Tibial nerve (tissue), 4 donors: ENCODE measurements at places on chromosomes 12 and 14.

DNA sequence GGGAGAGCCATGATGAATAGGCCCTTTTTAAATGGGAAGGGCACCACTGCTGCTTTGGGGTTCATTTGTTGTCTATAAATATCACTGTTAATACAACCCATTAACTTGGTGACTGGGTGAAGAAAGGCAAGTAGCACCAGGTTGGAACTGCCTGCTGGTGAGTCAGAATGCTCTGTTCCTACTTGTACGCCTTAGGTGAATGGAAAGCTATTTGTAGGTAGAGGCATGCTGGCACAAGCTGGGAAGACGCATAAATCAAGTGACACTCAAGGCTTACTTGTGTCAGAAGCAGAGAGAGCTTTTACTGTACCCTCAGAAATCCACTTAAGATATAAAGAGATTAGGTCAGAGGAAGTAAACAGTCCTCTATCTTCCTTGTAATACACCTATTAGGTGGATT lies 142.5 kb downstream of the TMX1 start:
- no peak for DNase-seq
- H3K4me1 ChIP-seq, result no peaks in the 10 kb centered on the region
- H3K27ac ChIP-seq, result no peak overlapping the region
- no peaks in the 10 kb centered on the region for H3K27me3 ChIP-seq
- no peak overlapping the region for H3K4me3 ChIP-seq

GRCh38 chr12:89436062-89436461 lies 83.8 kb upstream of the DUSP6 start:
- no peak overlapping the region for H3K4me3 ChIP-seq
- no peak for DNase-seq
- H3K4me1 ChIP-seq, result no peaks in the 10 kb centered on the region
- H3K36me3 ChIP-seq, result no peaks in the 10 kb centered on the region

DNA sequence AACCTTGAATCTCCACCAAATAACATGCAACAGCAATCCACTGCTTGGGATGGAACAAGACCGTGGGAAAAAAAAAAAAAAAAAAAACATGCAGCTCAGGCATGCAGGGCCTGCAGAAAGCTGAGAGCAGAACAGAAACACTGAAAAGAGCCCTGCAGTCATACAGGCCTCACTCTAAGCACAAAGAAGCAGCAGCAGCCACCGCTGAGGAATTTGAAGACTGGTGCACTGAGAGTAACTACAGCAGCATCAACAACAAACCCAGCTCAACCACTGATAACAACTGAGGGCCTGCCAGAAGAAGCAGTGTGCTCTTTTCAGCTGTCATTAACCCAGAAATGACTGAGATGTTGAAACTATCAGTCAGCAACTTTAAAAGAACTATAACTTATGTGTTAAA lies 354.7 kb upstream of the TMTC1 start:
- no peak overlapping the region for H3K4me3 ChIP-seq
- no peak overlapping the region for H3K27ac ChIP-seq
- H3K36me3 ChIP-seq, result no peaks in the 10 kb centered on the region
- no peaks in the 10 kb centered on the region for H3K27me3 ChIP-seq
- H3K4me1 ChIP-seq, result no peaks in the 10 kb centered on the region

GRCh38 chr12:39499296-39499695 lies 56.4 kb upstream of the KIF21A start:
- H3K4me1 ChIP-seq, result no peaks in the 10 kb centered on the region
- no peaks in the 10 kb centered on the region for H3K36me3 ChIP-seq
- DNase-seq, result no peak
- no peak overlapping the region for H3K4me3 ChIP-seq
- no peaks in the 10 kb centered on the region for H3K27me3 ChIP-seq

GRCh38 chr14:76926521-76927251 lies 100.5 kb downstream of the LRRC74A start:
- DNase-seq, result peak; percentile 63
- no peak overlapping the region for H3K4me3 ChIP-seq
- peak overlapping the region; percentile 20 for H3K27ac ChIP-seq
- H3K36me3 ChIP-seq, result no peaks in the 10 kb centered on the region
- H3K4me1 ChIP-seq, result no peaks in the 10 kb centered on the region

GRCh38 chr12:100733817-100734593 lies 60.6 kb upstream of the ANO4 start:
- H3K4me1 ChIP-seq, result no peaks in the 10 kb centered on the region
- no peak overlapping the region for H3K4me3 ChIP-seq
- H3K27ac ChIP-seq, result no peak overlapping the region
- DNase-seq, result no peak

GRCh38 chr12:27412047-27412446 lies 34.5 kb upstream of the SMCO2 start:
- no peak overlapping the region for H3K27ac ChIP-seq
- no peaks in the 10 kb centered on the region for H3K27me3 ChIP-seq
- H3K4me3 ChIP-seq, result no peak overlapping the region
- H3K4me1 ChIP-seq, result no peaks in the 10 kb centered on the region

GRCh38 chr12:128421375-128421774 lies 154.4 kb downstream of the TMEM132C start:
- H3K4me3 ChIP-seq, result no peak overlapping the region
- no peak for DNase-seq
- no peak overlapping the region for H3K27ac ChIP-seq
- H3K36me3 ChIP-seq, result no peaks in the 10 kb centered on the region
- H3K27me3 ChIP-seq, result no peaks in the 10 kb centered on the region

DNA sequence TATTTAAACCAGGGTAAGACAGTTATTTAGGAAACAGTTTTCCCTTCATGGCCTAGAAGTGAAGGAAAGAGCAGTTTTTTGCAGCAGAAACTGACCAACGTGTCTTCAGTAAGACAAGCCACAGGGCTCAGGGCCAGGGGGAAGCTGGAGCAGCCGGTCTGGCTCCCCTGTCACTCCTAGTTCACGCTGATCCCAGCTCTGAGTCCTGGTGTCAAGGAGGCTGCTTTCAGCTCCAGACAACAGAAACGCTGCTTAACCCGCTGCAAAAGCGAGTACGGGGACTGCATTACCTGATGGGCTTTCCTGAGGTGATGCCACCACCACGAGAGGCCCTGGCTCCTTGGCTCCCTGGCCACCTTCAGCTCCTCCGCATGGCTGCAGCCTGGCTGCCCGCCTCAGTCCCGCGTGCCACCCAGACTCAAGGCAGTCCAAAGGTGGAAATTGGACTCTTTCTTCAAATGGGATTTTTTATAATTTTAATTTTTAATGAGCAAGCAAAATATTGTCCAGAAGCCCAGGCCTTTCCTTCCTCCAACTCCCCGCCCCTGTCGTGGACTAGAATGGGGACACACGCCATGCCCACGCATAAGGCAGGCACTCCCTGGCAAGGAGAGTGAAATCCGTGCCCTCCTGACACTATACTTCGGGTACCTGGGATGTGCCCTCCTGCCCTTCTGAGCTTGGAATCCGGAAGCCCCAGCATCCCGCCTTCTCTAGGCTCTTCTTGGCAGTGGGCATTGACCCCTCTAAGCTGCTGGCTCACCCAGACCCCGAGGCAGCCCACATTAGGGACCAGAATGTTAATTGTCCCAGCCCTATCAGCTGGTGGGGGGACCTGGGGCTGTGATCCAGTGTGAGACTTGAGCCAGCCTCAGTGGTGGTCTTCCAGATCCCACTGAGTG lies 85.0 kb downstream of the PAPOLA start:
- H3K27me3 ChIP-seq, result peaks cover 61% of the 10 kb centered on the region
- H3K4me1 ChIP-seq, result no peaks in the 10 kb centered on the region
- no peak overlapping the region for H3K4me3 ChIP-seq
- no peak for DNase-seq
- H3K36me3 ChIP-seq, result no peaks in the 10 kb centered on the region

GRCh38 chr14:61344437-61345150 lies 23.2 kb downstream of the PRKCH start:
- no peaks in the 10 kb centered on the region for H3K27me3 ChIP-seq
- no peaks in the 10 kb centered on the region for H3K36me3 ChIP-seq
- DNase-seq, result no peak
- H3K27ac ChIP-seq, result peak overlapping the region; percentile 76
- no peak overlapping the region for H3K4me3 ChIP-seq

DNA sequence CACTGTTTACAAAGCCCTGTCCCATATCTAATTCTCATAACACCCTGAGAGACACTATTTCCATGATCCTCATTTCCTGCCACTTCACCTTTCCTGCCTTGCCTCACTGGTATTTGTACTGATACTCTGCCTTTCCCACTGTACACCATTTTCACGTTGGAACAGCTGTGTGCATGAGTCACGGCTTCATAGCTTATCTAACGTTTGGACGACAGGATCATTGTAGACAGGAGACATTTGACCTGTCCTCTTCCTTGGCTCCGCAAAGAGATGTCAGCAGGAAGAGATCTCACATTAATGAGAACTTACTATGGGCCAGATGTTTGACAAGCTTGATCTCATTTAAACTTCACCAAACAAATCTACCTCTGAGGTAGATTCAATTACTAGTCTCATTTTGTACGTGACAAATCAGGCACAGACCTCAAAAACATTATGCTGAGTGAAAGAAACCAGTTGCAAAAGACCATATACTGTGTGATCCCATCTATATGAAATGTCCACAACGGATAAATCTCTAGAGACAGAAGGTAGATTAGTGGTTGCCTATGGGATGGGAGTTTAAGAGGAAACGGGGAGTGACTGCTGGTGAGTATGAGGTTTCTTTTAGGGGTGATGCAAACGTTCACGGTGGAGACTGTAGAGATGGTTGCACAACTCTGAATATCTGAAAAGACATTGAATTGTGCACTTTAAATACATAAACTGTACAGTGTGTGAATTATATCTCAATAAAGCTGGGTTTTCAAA lies 71.2 kb downstream of the KCNK13 start:
- H3K4me1 ChIP-seq, result no peaks in the 10 kb centered on the region
- no peak overlapping the region for H3K4me3 ChIP-seq
- H3K36me3 ChIP-seq, result no peaks in the 10 kb centered on the region
- H3K27me3 ChIP-seq, result no peaks in the 10 kb centered on the region

GRCh38 chr12:120762086-120762485 lies 36.5 kb downstream of the ACADS start:
- H3K4me3 ChIP-seq, result no peak overlapping the region
- DNase-seq, result no peak
- H3K4me1 ChIP-seq, result peaks cover 18% of the 10 kb centered on the region
- no peaks in the 10 kb centered on the region for H3K27me3 ChIP-seq

DNA sequence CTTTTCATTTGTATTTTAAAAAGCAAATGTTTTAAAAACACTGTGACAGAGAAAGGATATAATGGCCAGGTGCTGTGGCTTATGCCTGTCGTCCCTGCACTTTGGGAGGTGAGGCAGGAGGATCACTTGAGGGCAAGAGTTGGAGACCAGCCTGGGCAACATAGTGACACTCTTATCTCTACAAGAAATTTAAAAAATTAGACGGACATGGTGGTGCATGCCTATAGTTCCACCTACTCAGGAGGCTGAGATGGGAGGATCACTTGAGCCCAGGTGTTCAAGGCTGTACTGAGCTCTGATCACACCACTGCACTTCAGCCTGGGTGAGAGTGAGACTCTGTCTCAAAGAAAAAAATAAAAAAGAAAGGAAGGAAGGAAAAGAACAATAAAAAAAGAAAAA lies 7.8 kb downstream of the RFX4 start:
- H3K4me3 ChIP-seq, result no peak overlapping the region
- H3K36me3 ChIP-seq, result no peaks in the 10 kb centered on the region
- DNase-seq, result no peak

- no peaks in the 10 kb centered on the region for H3K36me3 ChIP-seq
- no peaks in the 10 kb centered on the region for H3K4me1 ChIP-seq
- H3K27me3 ChIP-seq, result peaks cover 9% of the 10 kb centered on the region
- H3K27ac ChIP-seq, result peak within 1 kb of the TSS; percentile 43
Observed at GRCh38 chr12:40691913-40692764, at the start of gene CNTN1. TSS of gene CNTN1 (plus strand) at chr12:40692439.

DNA sequence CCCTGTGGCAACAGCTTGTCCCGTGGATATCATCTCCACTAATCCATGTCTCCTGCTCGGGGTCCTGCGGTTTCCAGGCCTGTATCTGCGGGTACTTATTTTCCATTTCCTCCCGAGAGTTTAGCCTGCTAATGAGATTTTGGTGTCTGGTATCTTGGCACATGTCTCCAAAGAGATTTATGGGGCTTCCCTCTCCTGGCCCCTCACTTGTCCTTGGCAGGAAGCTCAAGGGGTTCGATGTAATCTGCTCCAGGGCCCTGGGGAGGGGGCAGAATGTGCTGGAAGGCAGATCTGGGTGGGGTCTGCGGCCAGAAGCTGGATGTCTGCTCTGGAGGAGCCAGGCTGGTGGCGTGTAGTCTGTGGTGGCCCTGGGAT lies 85.7 kb downstream of the KIF26A start:
- DNase-seq, result no peak
- no peaks in the 10 kb centered on the region for H3K4me1 ChIP-seq
- H3K36me3 ChIP-seq, result no peaks in the 10 kb centered on the region
- no peak overlapping the region for H3K27ac ChIP-seq

DNA sequence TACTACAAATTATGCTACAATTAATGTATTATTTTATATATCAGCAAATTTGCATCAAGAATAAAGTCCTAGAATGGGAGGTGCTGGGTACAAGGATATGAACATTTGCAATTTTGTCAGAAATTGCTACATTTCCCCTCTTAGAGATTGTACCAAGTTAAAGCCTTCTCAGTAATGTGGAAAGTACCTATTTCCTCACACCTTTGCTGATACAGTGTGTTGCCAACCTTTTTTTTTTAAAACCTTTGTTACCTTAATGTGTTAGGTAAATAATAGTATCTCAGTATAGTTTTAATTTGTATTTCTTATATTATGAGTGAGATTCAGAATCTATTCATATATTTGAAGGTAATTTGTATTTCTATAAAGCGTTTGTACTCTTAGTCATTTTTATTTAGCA lies 95.4 kb upstream of the HIF1A start:
- no peaks in the 10 kb centered on the region for H3K36me3 ChIP-seq
- no peak overlapping the region for H3K4me3 ChIP-seq
- no peaks in the 10 kb centered on the region for H3K4me1 ChIP-seq
